Endodermal cell (in vitro differentiated cells): ENCODE measurements at places on chromosomes 7 and 10. TPM values are rescaled to one million over a fixed set of nuclear protein-coding genes. Genes with fewer than 3 reads are reported as not detected.

DNA sequence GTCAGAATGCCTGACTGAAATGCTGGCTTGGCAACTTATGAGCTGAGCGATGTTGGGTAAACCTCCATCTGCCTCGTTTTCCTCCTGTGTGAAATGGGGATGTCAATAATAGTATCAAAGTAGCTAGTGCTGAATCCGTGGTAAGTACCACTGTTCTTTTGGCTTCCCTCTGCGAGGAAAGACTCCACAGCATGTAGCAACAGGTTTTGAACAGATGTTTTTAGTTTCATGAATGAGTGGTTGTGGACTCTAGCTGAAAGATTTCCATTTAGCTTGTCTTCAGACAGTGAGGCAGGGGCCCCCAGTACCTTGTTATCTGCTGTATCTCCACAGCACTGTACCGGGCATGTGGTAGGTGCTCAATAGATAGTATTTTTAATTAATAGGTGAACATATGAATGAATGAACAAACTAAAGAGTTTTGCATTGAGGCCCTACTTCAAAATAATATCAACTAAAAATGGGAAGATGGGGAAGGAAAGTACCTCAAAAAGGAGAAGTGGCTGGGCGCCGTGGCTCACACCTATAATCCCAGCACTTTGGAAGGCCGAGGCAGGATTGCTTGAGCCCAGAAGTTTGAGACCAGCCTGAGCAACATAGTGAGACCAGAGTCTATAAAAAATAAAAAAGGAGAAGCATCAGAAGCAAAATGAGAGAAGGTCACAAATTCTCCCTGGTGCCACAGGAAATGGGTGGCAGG is 5.6 kb upstream of the DLG5 start:
- no peaks in the 10 kb centered on the region for H3K4me1 ChIP-seq
- H3K27ac ChIP-seq: no peak overlapping the region
- no peak overlapping the region for H3K4me3 ChIP-seq
- H3K36me3 ChIP-seq: no peaks in the 10 kb centered on the region

DNA sequence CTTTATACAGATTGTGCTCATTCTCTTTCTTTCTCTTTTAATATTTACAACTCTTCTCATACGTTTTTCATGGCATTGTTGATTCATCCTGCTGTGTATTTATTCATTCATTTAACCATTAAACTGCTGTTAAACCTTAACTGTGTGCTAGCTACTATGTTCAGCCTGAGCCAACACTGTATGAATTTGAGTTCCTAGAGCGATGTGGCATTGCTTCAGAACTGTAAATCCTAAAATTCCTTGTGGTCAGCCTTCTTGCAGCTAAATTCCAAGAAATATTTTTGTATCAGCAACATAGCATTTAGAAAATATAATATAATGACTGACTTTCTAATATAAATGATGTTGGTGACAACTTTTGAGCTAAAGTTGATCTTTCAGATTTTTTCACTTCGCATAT is 184.7 kb upstream of the FZD1 start:
- no peaks in the 10 kb centered on the region for H3K36me3 ChIP-seq
- H3K27ac ChIP-seq: no peak overlapping the region
- DNase-seq: no peak
- H3K27me3 ChIP-seq: no peaks in the 10 kb centered on the region
- H3K4me3 ChIP-seq: no peak overlapping the region
- no peaks in the 10 kb centered on the region for H3K4me1 ChIP-seq

Gene C10orf105
- total RNA-seq: 0.13 and 0.27 TPM in 2 replicates

DNA sequence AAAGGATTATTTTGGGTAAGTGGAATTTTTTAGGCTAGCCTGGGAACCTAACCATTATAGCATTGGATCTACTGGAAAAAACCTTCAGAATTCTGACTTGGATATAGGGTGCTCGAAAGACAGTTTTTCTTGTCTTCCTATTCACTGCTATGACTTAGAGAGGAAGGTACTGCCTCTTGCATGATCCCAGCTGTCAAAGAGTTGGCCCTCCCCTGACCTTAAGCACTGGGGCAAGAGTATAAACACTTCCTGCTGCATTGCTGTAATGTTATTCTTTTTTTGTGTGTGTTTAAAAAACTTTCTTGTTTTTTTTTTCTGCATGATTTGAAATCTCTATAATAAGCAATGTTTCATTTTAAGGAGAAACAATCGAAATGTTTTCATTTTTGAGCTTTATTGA is 113.0 kb downstream of the LRMDA start:
- H3K4me1 ChIP-seq: no peaks in the 10 kb centered on the region
- H3K27ac ChIP-seq: no peak overlapping the region
- no peak for DNase-seq
- no peaks in the 10 kb centered on the region for H3K27me3 ChIP-seq
- H3K4me3 ChIP-seq: no peak overlapping the region
- H3K36me3 ChIP-seq: no peaks in the 10 kb centered on the region

GRCh38 chr10:130647341-130647740 is 511.1 kb downstream of the GLRX3 start:
- peak overlapping the region; percentile 63 for H3K27ac ChIP-seq
- H3K36me3 ChIP-seq: no peaks in the 10 kb centered on the region
- no peaks in the 10 kb centered on the region for H3K4me1 ChIP-seq
- no peaks in the 10 kb centered on the region for H3K27me3 ChIP-seq
- H3K4me3 ChIP-seq: no peak overlapping the region

GRCh38 chr10:43039624-43040481 is 37.0 kb upstream of the RET start:
- no peak overlapping the region for H3K27ac ChIP-seq
- H3K27me3 ChIP-seq: no peaks in the 10 kb centered on the region
- H3K4me1 ChIP-seq: no peaks in the 10 kb centered on the region

GRCh38 chr7:69452797-69453196 is 145.5 kb upstream of the AUTS2 start:
- no peaks in the 10 kb centered on the region for H3K36me3 ChIP-seq
- H3K27ac ChIP-seq: no peak overlapping the region
- DNase-seq: no peak
- no peaks in the 10 kb centered on the region for H3K4me1 ChIP-seq

Gene ARHGEF35
- total RNA-seq: 18.4 and 18.8 TPM in 2 replicates

Gene RTKN2
- 11.5 TPM in 2 replicates for total RNA-seq

- peak overlapping the region; percentile 35 for H3K4me3 ChIP-seq
- H3K36me3 ChIP-seq: no peaks in the 10 kb centered on the region
- no peak overlapping the region for H3K27ac ChIP-seq
- no peaks in the 10 kb centered on the region for H3K4me1 ChIP-seq
Observed at GRCh38 chr10:98664329-98665042, 217.8 kb upstream of the HPS1 start.

Gene LIPN
- total RNA-seq: not detected in 2 replicates

GRCh38 chr10:77514870-77515269 is 122.7 kb downstream of the KCNMA1 start:
- peaks cover 6% of the 10 kb centered on the region for H3K4me1 ChIP-seq
- no peaks in the 10 kb centered on the region for H3K27me3 ChIP-seq
- no peak for DNase-seq
- H3K27ac ChIP-seq: no peak overlapping the region
- no peak overlapping the region for H3K4me3 ChIP-seq

Gene GJC3
- total RNA-seq: 0.46 to 0.87 TPM (median 0.82 TPM) in 3 replicates

- H3K4me1 ChIP-seq: no peaks in the 10 kb centered on the region
- H3K4me3 ChIP-seq: no peak overlapping the region
- H3K27ac ChIP-seq: no peak overlapping the region
- DNase-seq: no peak
- H3K27me3 ChIP-seq: no peaks in the 10 kb centered on the region
Observed at GRCh38 chr7:3156508-3156907, 112.8 kb upstream of the CARD11 start.

Gene MPP7
- total RNA-seq: 2.6 to 7.7 TPM (median 6.4 TPM) in 3 replicates

DNA sequence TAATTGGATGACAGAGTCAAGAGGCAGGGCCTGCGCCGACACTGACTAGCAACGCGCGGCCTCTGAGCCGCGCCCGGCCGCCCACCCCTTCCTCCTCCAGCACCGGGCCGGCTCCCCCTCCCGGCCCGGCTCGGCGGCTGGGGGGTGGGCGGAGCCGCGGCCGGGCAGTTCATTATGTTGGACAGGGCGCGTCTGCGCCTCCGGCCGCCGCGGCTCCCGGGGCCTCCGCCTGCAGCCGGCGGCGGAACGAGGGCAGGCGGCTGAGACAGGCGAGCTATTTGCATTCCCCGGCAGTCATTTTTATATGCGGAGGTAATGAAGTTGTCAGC is 106.7 kb downstream of the SNX10 start:
- no peaks in the 10 kb centered on the region for H3K4me1 ChIP-seq
- H3K36me3 ChIP-seq: no peaks in the 10 kb centered on the region
